ENCODE measurements at places on chromosomes 2 and 18. TPM values are rescaled to one million over a fixed set of nuclear protein-coding genes. Genes with fewer than 3 reads are reported as not detected.

The COL4A4 gene
- 1.2 TPM for total RNA-seq

The ASNSD1 gene
- 33.3 TPM for total RNA-seq

The SERPINB3 gene
- 0.12 TPM for total RNA-seq

The TET3 gene
- 7.4 TPM for total RNA-seq

The IL1B gene
- total RNA-seq = 0.24 TPM

The COL3A1 gene
- 0.27 TPM for total RNA-seq

The GCFC2 gene
- 18.9 TPM for total RNA-seq

The CHCHD5 gene
- 65.0 TPM for total RNA-seq

The ATP6V1B1 gene
- 2.6 TPM for total RNA-seq

The FAP gene
- 0.16 TPM for total RNA-seq

The CFAP65 gene
- 0.15 TPM for total RNA-seq

The IKZF2 gene
- total RNA-seq = 0.29 TPM

The POTEC gene
- total RNA-seq = not detected

The ASB3 gene
- 13.8 TPM for total RNA-seq

The MROH2A gene
- total RNA-seq = not detected

The AKAIN1 gene
- not detected for total RNA-seq

The MDH1B gene
- 1.6 TPM for total RNA-seq

The NOSTRIN gene
- total RNA-seq = 2.1 TPM

The RGPD3 gene
- total RNA-seq = 0.20 TPM

The COL5A2 gene
- total RNA-seq = 90.5 TPM

The IL36G gene
- total RNA-seq = not detected

The AQP12A gene
- not detected for total RNA-seq

The DTNA gene
- 0.15 TPM for total RNA-seq

The NT5C1B gene
- not detected for total RNA-seq

The ABCG5 gene
- total RNA-seq = not detected

The SKOR2 gene
- not detected for total RNA-seq

The ARHGAP15 gene
- not detected for total RNA-seq

The DPP4 gene
- 0.36 TPM for total RNA-seq
